Right renal pelvis (tissue), 4 donors: ENCODE measurements at places on chromosomes 13 and 19. TPM values are rescaled to one million over a fixed set of nuclear protein-coding genes. Genes with fewer than 3 reads are reported as not detected.

GRCh38 chr19:604355-604754 is 14.7 kb downstream of the HCN2 start:
- DNase-seq = no peak

ZNF417 gene
- polyA plus RNA-seq = 22.9 TPM

CEACAM8 gene
- polyA plus RNA-seq = 0.17 TPM

DNA sequence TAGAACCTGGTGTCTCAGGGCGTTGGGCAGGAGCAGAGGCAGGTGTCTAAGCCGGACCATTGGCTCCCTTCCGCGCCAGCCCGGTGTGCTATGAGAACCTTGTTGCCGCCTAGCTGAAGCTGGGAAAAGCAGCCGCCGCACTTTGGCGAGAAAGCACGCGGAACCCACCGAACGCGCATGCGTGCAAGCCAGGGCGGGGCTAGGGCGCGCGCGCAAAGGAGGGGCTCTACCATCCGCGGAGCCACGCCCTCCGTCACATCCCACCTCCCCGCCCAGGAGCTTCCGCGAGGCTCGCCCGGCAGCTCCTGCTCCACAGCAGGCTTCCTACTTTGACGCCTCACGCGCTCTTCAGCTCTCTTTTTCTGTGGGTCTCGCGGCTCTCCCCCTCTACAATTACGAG is 51.3 kb downstream of the WDR87 start:
- DNase-seq = peak; percentile 68

DNA sequence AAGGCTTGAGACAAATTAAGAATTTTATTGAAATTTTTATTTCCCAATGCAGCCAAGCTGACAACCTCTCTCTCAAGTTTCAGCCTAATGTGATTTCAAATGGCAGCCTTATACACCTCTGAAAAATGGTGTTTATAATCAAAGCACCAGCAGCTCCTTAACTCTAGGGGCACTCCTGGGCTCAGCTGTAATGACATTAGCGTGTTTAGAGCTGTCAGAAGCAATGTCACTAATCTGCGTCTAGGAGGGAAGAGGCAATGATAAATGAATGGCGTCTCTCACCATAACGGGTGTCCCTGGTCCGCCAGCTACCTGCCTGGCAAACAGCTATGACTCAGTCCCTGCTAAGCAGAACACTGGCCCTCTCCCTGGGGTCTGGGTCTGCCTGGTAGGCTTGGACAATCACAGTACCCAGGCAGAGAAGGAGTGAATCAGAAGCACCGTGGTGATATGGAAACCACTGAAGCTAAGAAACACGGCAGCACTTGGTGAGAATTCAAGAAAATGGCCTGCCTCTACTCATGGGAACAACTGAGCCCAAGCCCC is 131.8 kb upstream of the VSTM2B start:
- DNase-seq = no peak

CTXN1 gene
- 16.3 TPM for polyA plus RNA-seq

TTC9B gene
- 0.19 TPM for polyA plus RNA-seq

GRCh38 chr13:75327135-75327510 is 154.8 kb downstream of the TBC1D4 start:
- DNase-seq = no peak

DNA sequence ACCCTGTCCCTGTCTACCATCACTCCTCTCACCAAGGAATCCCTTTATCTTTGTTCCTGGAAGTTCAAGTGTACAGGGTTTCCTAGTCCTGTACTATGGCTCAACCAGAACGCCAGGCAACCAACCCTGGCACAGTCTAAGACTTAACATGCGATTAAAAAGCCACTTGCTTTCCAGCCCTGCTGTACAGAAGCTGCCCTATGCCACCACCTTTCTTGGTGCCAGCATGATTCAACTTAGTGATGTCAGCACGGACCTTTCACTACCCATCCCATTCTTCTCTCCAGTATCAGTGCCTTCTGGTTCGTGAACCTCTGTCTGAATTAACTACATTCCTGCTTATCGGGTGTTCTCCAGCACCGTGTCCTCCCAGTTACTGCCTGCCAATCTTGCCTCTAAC is 151.1 kb downstream of the KLF12 start:
- DNase-seq = no peak

DNA sequence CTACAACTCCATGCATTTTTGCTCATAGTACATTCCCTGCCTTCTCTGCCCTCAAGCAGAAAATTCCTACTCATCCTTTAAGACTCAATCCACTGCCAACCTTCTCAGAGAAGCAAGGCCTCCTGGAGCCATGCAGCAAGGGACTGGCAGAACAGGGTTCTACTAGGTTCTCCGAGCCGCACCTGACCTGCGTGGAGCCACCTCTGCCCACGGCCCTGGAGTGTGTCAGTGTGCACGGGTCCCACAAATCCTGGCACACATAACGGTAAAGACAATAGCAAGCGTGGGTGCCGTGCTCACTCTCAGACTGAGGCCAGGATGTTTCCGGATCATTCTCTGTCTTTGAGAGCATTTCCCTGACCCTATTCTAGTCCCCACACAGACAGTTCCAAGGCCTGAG is 30.0 kb downstream of the SOX1 start:
- no peak for DNase-seq

PLK5 gene
- 0.36 TPM for polyA plus RNA-seq

PGLYRP2 gene
- polyA plus RNA-seq = not detected

DNA sequence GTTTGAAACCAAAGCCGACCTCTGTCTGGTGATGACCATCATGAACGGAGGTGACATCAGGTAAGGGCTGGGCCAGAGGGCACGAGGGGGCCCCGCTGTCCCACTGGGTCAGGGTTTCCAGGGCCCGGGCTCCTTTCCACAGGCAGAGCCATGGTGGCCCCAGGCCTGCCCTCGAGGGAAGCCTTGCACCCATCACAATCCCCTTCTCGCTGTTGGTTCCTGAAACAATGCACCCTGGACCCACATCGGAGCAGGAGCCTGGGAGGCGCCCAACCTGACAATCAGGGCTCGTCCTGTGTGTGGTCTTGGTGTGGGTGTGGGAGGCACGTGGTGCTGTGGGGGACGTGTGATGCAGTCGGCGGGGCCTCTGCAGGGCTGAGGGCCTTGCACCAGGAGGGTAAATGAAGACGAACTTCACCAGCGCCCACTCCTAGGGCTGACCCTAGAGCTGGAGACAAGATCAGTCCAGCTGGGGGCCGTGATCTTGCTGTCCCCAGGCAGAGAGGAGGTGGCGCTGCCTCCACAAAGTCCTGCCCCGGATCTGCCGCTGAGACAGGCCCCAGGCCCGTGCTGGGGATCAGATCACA is 2.8 kb downstream of the GRK1 start:
- DNase-seq = no peak

DNA sequence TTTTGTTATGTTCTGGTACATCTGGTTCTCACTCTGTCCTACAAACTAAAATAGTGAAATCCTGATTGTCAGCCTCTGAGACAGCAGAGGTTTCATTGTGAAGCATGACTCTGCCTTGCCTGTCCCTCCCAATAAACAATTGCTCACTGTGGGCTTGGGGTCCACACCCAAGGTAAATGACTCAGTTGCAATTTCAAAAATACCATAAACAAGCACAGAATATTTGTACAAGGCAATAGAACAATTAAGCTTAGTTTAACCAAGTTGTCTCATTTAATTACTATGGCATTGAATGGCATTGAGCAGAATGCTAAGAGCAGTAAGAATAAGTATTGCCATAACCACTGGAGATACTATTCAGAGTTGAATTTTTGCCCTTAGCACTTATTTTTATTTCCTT is 353.6 kb downstream of the SPRY2 start:
- no peak for DNase-seq

DNA sequence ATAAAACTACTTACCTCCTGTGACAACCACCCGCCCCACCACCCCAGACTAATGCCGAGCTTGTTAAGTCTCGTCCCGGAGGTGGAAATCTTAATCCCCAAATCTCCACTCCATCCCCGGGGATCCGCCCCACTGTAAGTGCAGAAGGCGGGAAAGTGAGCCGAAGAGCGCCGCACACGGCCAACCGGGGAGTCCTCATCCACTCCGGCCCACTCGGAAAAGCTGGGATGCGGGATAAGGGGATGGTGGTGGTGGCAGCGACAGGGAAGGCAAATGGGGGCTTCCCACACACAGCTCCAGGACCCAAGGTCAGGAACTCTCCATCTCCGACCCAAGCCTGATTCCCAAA is 621 bp downstream of the FBL start:
- DNase-seq = no peak

FXYD3 gene
- 37.3 TPM for polyA plus RNA-seq
